Testis (tissue), 5 donors: ENCODE measurements at places on chromosomes 12 and 14.

GRCh38 chr14:30621354-30621939, 672 bp upstream of the SCFD1 start:
- DNase-seq = no peak

GRCh38 chr12:124805050-124805449, 58.6 kb downstream of the SCARB1 start:
- DNase-seq = no peak

DNA sequence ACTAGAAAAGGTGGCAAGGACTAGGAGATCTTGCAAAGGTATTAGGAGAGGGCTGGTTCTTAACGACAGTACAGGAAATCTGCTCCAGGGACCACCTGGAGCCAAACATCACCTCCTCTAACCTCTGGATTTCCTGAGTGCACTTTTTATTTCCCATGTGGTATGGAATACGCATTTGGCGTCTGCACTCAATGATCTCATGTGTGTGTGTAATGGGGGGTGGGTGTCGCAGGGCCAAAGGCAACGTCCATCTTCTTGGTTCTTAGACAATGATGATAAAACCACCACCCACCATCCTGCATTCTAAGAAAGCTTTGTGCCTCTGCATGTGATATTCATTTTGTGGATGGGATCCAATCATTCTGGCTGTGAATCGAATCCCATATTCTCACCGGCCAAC, 68.8 kb downstream of the CLMN start:
- no peak for DNase-seq

- peak; percentile 56 for DNase-seq
These were observed 21.8 kb upstream of the SMCO2 start for GRCh38 chr12:27424631-27425230.

- no peak for DNase-seq
These were observed 1.3 kb upstream of the HIF1A start for GRCh38 chr14:61694039-61694438.

DNA sequence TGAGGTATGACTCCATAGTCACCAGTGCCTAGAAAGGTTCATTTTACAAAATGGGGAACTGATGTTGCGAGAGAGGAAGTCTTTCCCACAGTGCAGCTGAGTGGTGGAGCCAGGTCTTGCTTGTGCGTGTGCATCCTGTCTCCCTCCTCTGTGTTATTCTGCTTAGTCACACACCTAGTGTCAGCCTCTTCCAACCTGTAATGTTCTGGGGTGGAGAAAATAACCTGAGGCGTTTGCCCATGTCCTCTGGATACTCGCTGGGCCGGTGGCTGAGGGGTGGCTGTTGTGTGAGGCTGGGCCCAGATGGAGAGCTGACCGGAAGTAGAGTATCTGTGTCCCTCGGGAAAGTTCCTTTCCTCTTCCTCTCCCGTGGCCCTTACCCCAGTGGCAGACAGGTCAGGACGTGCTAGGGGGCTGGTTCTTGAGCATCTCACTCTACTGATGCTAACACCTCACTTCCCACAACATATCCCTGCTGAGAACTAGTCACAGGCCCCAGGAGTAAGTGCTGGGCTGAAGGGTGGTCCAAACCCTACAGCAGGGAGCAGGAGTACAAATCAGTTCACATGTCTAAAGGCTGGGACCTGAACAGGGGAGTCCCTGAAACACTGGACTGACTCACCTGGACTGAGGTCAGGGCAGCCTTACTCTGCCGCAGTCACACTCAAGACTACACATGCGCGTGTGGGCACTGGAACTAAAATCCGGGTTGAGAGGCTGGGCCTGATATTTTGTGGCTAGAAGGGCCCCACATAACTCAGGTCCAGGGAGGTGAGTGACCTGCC, 7.0 kb downstream of the MLF2 start:
- DNase-seq = no peak

- DNase-seq = no peak
These were observed 113.2 kb downstream of the TRMT5 start for GRCh38 chr14:60867503-60868172.

GRCh38 chr14:69989622-69990021, 110.4 kb downstream of the SMOC1 start:
- no peak for DNase-seq

DNA sequence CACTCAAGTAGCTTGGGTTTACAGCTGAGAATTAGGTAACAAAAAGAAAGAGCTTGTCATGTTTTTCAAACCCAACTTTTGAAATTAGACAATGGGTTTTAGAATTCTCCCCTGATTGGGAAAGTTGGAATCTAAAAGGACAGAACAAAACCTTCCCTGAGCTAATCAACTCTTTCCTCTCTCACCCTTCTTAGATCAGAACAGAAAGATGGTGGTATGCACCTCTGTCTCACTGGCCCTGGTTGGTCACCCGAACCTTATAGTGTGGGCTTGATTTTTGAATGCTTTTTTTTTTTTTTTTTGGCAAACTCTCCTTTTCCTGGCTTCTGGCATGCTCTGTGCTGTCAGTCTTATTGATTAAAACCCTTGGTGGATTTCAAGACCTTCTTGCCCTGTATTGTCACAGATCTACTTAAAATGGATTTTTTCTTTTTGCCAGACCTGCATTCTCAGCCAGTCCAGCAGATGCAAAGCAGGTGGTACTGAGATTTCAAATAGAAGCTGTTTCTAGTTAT, 251.1 kb upstream of the RMST start:
- no peak for DNase-seq

DNA sequence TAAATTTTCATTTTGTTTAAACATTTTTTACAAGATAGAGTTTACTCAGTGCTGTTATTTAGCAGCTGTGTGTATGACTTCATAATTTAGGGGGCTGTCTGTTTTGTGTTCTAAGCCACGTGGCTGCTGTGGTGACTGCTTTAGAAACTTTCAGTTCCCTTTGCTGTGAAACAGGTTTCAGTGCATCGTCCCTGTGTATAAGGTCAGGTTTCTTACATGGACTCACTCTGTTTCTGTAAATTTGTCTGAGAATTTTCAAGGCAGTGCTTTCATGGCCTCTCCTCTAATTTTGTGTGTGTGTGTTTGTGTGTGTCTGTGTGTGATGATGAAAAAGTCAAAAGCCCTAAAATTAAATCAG, 32.4 kb downstream of the BICD1 start:
- no peak for DNase-seq

- DNase-seq = no peak
These were observed 14.6 kb downstream of the CMKLR1 start for GRCh38 chr12:108324351-108325017.

DNA sequence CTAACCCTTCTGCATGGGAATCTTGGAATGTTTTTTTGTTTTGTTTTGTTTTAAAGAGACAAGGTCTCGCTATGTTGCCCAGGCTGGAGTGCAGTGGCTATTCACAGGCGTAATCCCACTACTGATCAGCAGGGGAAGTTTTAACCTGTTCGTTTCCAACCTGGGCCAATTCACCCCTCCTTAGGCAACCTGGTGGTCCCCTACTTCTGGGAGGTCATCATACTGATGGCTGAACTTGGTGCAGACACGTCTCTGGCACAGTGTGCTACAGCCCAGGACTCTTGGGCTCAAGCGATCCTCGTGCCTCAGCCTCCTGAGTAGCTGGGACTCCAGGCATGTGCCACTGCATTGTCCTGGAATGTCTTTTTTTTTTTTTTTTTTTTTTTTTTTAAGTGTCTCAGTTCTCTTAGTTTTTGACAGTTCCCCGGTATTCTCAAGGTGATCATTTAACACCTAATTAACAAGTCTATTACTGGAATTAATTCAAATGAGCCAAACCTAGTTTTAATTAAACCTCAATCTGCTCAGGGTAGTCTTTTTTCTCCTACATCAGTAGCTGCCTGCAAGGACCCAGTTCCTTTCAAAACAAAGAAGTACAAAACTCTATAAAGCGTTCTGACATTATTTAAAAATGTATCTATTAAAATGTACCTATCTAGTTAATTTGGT, 49.0 kb upstream of the ISM2 start:
- DNase-seq = no peak

DNA sequence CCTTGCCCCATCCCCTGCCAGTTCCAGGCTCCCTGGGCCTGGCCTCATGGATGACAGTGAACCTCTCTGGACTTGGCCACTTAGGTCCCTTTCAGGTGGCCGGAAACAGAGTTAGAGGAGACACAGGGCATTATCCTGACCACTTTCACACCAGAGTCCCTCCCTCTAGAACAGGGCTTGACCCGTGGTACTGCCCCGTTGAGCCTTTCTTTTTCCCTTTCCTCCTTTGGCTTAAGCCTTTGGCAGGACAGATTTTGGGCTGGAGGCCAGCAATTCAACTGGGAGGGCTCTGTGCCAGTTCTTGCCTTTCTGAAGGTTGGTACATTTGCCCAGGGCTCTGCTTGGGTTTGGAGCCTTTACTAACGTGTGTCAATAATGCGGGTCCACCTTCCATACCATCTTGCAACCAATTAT, 22.8 kb downstream of the TPCN1 start:
- DNase-seq = peak; percentile 77

GRCh38 chr14:102593061-102593824, 794 bp downstream of the RCOR1 start:
- DNase-seq = peak; percentile 57

DNA sequence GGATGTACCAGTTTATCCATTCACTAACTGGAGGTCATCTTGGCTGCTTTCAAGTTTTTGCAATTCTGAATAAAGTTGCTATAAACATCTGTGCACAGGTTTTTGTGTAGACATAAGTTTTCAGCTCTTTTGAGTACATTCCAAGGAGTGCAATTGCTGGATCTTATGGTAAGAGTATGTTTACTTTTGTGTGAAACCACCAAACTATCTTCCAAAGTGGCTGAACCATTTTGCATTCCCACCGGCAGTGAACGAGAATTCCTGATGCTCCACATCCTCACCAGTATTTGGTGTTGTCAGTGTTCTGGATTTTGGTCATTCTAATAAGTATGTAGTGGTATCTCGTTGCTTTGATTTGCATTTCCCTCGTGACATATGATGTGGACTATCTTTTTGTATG, 150.5 kb upstream of the BCL2L14 start:
- no peak for DNase-seq

- DNase-seq = no peak
These were observed 263.0 kb upstream of the G2E3 start for GRCh38 chr14:30295980-30296379.

DNA sequence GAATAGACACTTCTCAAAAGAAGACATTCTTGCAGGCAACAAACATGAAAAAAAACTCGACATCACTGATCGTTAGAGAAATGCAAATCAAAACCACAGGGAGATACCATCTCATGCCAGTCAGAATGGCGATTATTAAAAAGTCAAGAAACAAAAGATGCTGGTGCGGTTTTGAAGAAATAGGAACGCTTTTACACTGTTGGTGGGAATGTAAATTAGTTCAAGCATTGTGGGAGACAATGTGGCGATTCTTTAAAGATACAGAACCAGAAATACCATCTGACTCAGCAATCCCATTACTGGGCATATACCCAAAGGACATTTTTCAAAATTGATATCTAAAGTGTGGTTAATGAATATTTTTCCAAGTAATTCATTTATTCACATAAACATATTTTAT, 39.6 kb upstream of the LIN7A start:
- no peak for DNase-seq

- no peak for DNase-seq
These were observed 33.5 kb upstream of the DICER1 start for GRCh38 chr14:95190857-95191256.

DNA sequence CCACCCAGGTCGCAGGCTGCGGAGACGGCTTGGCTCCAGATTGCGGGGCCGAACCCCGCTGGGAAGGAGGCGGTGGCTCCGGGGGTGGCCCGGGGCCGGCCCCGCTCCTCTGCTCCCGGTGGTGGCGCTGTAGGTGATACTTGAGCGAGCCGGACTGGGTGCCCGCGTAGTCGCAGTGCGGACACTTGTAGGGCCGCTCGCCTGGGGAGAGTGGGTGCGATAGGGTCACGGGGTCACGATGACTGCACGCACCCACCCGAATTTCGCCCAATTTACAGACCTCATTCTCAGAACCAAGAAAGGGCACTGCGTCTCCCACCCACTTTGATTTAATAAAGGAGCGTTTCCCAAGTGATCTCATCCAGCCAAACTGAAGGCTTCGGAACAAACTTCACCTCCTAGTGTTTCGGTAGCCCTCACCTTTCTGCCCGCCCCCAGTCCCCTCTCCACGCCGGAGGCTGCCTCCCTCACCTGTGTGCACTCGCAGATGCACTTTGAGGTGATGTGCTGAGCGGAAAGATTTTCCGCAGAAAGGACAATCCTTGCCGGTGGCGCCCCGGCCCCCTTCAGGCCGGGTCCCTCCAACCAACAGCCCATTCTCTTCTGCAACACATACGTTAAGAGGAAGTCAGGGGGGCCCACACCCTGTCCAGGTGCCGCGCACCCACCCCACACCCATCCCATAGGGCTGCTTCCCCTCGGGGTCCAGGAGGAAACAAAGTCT, 7.4 kb downstream of the ZNF219 start:
- no peak for DNase-seq

- no peak for DNase-seq
These were observed 34.8 kb downstream of the ASCL1 start for GRCh38 chr12:102992297-102992696.

DNA sequence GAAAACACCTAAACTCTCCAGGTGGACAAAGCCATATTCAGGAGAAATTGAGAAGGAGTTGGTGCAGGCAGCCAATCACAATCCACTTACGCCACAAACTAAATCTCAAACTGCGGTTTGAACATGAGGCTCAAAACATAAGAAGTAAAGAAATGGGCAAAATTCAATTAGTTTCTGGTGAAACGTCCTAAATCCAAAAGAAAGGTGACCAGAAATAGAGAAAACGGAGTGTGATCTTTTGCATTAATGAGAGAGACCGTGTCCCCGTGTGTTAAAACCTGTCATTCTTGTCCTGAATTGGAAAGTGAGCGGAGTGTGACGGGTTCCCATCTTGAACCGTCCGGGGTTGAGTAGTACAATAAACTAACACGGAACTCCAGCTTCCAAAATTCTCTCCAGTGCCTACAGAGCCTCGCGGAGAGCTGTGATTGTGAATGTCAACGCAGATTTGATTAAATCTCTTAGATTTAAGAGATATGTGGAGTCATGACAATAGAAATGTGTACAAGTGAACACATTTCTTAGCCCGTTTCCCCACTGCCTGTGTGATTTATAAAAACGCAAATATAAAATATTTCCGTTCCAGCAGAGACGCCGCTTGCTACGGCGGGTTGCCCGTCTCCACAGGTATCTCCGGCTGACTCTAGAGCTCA, 595 bp upstream of the METAP2 start:
- peak; percentile 71 for DNase-seq

GRCh38 chr12:87233671-87234070, 795.5 kb downstream of the C12orf50 start:
- DNase-seq = no peak

DNA sequence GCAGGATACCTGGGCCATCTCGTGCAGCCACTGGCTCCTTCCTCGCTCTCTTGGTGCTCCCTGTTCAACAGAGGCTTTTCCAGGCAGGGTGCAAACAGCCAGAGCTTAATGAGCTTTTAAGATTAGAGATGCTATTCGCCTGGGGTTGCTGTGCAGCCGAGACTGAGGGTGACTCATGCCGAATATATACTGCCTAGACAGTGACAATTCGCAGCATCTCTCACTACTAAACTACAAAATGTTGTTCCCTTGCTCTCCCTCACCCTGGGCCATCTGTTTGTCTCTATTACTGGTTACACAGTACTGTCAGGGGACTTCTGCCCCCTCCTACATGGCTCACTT, 26.0 kb upstream of the TESC start:
- no peak for DNase-seq
